ENCODE measurements at places on chromosomes 12 and 14. TPM values are rescaled to one million over a fixed set of nuclear protein-coding genes. Genes with fewer than 3 reads are reported as not detected.

Gene KRT78
- not detected for total RNA-seq

Gene SERPINA5
- total RNA-seq: 0.29 TPM

Gene DEPDC4
- 0.41 TPM for total RNA-seq

Gene SDS
- total RNA-seq: not detected

Gene CACNA2D4
- total RNA-seq: not detected

Gene OLR1
- total RNA-seq: 0.64 TPM

Gene HCAR3
- not detected for total RNA-seq

Gene ANKRD33
- 1.2 TPM for total RNA-seq

Gene PIWIL1
- not detected for total RNA-seq

Gene GPRC5A
- total RNA-seq: 18.7 TPM

Gene KRT86
- total RNA-seq: not detected

Measured in glomerular endothelial cell (primary cell).